ENCODE measurements at places on chromosomes 12 and 14. TPM values are rescaled to one million over a fixed set of nuclear protein-coding genes. Genes with fewer than 3 reads are reported as not detected.

KRT77 gene
- total RNA-seq: not detected

SPATA7 gene
- 8.7 TPM for total RNA-seq

ANKRD9 gene
- 15.5 TPM for total RNA-seq

KRT83 gene
- not detected for total RNA-seq

PDZRN4 gene
- total RNA-seq: not detected

MYF6 gene
- total RNA-seq: not detected

PRH2 gene
- not detected for total RNA-seq

CNIH1 gene
- total RNA-seq: 159 TPM

RTL1 gene
- not detected for total RNA-seq

LMNTD1 gene
- not detected for total RNA-seq

MANSC4 gene
- total RNA-seq: not detected

PTCSC3 gene
- not detected for total RNA-seq

Measured in Caco-2 (cell line).